ENCODE measurements at places on chromosomes 6 and 20.

DNA sequence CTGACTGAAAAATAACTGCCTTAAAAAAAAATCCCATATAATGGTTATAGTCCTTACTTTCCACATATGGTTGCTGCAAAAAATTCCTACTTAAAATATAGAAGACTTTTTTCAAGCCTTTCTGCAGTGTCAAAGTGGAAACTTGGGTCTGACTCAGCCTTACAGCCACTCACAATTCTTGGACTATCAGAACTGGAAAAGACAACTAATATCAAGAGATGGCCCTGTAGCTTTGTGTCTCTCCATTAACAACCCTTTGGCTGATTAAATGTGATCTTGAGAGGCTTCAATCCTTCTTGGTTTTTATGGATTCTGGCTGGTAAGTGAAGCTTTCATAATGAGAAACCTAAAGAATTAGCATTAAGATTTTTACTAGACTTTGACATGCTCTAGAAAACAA is 307.8 kb downstream of the RNGTT start:
- no peak for DNase-seq

GRCh38 chr6:142868917-142869316 is 76.1 kb downstream of the HIVEP2 start:
- peak; percentile 16 for DNase-seq

DNA sequence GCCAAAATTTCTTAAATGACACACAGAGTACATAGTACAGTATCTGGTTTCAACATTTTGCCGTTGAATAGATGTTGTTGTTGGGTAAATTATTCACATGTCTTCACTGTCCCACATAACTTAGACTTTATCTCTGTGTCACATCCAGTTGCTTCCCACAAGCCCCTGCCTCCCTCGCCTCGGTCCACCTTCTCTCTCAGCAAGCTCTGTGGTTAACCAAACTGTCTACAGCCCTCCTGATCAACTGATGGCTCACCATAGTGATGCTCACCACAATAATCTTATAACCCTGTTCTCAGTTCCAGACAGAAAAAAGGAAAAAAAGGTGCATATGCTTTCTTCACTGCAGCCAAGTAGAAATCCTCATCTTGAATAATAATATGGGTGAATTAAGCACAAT is 23.0 kb downstream of the IL17F start:
- no peak for DNase-seq

- DNase-seq = no peak
These were observed 291.0 kb upstream of the PLCB4 start for GRCh38 chr20:8777911-8778310.

DNA sequence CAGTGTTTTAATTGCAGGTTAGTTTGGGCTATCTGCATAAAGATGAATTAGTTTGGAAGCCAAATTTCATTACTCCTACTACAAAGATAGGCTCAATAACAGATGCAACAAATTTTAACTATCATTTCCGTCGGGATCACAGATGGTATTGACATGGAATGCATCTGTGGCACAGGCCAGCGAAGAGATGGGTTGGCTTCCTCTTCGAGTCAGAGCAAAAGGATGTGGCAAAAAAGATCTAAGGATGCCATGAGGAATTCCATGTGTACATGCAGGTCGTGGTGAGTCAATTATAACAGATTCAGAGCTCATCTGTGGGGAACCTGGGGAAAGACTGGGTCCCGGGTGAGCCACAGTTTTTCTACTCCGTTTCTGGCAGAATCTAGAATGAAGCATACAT is 83.0 kb upstream of the CITED2 start:
- no peak for DNase-seq

DNA sequence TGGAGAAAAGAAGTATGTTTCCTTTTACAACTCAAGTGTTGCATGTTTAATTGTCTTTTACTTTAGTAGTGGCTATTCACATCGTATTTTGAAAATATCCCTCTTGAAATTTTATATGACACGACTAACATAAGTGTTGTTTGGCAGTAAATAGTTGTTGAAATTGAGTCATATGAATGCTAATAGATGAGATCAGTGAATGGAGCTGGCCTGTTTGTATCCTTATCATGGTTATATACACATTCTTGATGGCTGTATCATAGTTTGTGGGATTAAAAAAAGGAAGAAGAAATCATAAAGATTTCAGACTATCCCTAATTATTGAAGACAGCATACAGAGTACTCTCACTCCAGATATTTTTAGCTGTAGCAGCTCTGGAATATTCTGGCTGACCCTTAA is 8.2 kb upstream of the RAE1 start:
- DNase-seq = peak; percentile 25

DNA sequence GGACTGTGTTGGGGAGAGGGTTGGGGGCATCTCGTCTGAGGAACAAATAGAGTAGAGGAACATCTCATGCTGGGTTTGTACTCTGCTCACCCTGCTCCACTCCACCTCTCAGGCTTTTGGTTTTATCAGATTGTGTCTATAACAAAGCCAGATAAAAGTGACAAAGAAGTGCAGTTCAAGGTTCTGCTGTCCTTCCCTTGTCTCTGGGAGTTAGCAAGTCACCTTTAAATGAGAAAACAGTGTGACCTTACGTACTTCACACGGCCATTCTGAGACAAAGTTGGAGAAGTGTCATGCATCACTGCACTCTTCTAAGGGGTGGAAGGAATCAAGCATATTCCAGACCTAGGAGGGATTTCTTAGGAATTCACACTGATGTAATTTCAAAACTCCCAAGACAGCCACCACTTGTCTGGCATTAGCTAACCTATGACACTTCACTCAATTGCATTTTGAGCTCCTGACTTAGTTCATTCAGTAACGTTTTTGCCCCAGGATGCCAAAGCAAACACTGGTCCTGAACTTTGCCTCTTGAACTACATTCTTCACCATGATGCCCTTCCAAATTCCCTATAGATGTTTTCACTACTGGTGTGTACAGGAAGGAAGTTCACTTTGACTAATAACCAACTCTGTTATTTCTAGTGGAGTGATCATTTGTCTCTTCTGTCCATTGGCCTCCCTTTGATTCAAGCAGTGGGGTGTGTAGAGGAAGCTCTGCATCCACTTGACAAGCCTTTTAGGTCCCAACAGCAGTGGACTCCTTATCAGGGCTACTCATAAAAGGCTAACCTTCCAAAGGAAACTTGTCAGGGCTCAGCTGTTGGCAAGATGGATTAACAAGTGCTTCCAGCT is 647.6 kb upstream of the FLRT3 start:
- DNase-seq = no peak

DNA sequence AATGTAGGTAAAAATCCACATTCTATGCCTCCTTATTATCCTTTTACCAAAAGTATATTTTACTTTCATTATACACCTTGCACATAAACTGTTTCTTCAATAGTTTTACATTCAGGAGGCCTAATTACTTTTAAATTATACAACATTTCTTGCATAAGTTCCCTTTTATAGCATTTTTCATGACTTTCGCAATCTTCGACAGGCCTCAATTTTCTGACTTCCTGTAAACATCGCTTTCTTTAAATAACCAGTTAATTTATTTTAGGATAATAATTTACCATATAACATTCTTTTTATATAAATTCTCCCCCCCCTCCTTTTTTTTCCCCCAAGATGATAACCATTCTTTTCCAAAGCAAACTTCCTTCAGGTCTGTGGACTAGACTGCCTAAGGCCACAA is 9.2 kb downstream of the SLC35A1 start:
- no peak for DNase-seq

DNA sequence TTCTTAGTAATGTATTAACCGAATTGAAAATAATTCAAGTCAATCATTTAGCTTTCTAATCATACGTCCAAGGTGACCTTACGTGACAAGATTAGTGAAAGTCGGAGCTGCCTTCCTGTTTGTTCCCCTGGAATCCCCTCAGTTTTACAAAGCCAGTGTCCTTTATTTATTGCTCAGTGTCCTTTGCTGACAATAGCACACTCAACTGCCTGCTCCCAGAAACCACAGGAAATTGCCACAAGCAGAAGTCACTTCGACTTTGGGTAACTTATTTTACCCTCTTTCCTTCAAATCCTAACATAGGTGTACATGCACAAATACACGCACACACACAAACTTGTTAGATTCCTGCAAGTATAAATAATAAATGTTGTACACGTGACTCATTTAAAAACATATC is 1167.7 kb upstream of the ADGRB3 start:
- no peak for DNase-seq

DNA sequence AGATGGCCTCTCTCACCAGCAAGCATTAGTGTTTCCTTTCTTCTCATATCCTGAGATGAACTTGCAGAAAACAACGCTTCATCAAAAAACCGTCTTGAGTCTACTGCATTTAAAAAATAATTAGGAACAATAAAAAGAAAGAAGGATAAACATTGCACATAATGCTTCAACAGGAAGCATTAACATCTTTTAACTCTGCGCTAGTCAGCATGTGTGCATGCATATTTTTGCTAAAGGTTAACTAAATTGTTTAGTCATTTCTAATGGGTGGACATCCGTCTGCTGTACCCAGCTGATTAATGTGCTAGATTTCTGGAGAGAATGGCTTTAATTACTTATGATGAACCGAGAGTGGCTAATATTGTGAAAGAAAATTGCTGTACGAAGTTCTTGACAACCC is 349.3 kb downstream of the SOX4 start:
- no peak for DNase-seq

- DNase-seq = no peak
These were observed 243.2 kb downstream of the ARID1B start for GRCh38 chr6:157020398-157020797.

- no peak for DNase-seq
These were observed 30.6 kb downstream of the RBM24 start for GRCh38 chr6:17311595-17312311.

GRCh38 chr6:37920667-37921066 is 101.1 kb downstream of the ZFAND3 start:
- DNase-seq = no peak

- no peak for DNase-seq
These were observed 162.0 kb upstream of the LAMA2 start for GRCh38 chr6:128720891-128721290.

DNA sequence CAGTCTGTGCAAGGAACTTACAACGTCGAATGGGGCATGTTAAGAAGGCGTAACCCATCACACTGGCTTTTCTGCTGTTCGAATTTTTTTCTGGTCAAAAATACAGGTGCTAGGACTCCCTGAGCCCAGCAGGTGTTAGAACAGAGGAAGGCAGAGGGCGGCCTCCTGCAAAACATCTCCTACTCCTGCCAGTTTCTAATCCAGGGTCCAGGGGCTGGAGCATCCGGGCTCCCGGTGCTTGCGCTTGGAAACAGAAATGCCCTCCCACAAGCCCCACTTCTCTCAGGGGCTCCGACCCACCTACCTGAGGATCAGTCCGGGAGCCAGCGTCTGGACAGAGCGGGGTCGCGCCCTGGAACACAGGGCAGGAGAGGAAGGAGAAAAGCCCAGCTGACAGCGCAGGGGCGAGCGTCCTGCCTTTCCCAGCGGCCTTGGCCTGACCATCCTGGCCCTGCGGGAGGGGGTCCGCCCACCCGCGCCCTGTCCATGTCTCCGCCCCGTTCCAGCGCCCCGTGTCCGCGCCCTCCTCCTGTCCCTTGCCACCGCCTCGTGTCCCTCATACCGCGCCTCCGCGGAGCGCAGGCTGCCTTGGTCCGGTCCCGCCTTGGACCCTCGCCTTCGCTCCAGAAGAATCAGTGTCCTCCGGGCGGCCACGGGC is 14.8 kb upstream of the LPA start:
- no peak for DNase-seq

All from NCI-H226 (cell line).